Activated CD8-positive, alpha-beta memory T cell treated with anti-CD3 and anti-CD28 coated beads, Interleukin-2, amount 50 U/mL, for 4 hours (primary cell): ENCODE measurements at places on chromosomes 2 and 18.

DNA sequence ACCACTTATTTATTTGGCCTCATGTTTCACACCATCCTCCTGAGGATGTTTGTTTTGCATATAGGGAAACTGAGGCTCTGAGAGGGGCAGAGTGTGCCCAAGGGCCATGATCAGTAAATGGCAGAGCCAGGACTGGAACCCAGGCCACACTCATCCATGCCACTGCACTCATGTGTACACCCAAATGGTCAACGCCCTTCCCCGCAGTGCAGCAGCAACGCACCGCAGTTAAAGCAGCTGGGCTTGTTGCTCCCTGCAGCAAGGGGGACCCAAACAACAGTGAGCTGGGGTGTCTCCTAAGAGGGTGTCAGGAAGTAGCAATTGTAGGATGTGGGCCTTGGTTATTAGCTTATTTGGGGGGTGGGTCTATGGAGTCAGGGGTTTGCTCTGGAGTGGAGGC, 36.6 kb downstream of the ZAP70 start:
- no peak for DNase-seq

DNA sequence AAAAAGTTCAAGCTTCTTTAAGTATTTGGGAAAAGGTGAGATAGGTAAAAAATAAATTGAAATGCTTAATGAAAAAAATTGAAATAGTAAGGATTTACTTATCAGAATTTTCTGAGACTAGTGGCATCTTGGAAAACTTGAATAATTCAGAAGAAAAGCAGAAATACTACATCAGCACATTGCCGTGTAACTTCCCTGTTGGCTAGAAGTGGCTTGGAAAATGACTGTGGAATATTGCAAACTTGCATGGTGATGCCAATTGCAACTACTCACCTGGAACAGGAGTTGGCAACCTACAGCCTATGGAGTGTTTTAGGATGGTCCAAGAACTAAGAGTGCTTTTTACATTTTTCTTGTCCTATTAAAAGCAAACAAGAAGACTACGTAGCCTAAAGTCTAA, 603.5 kb upstream of the VRK2 start:
- DNase-seq: no peak

GRCh38 chr2:103773884-103774283, 1012.1 kb downstream of the TMEM182 start:
- DNase-seq: no peak

DNA sequence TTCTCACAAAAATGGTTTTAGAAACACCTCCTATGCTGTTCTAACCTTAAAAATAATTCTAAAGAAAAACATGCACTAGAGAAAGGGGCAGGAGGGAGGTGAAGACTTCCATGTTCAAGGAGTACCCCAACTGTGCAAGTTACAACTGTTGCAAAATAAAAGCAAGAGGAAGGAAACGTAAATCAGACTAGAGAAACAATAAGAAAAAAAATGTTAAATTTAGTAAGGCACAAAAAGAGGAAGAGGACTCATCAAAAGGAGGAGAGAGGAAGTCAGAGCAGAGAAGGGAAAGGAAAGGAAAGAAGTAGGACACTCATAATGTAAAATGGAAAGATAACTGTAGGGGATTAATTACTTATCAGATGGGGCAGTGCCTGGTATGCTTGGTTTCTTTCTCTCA, 34.1 kb downstream of the RAPH1 start:
- DNase-seq: no peak

GRCh38 chr2:61775956-61776570, 77.8 kb downstream of the FAM161A start:
- DNase-seq: no peak

DNA sequence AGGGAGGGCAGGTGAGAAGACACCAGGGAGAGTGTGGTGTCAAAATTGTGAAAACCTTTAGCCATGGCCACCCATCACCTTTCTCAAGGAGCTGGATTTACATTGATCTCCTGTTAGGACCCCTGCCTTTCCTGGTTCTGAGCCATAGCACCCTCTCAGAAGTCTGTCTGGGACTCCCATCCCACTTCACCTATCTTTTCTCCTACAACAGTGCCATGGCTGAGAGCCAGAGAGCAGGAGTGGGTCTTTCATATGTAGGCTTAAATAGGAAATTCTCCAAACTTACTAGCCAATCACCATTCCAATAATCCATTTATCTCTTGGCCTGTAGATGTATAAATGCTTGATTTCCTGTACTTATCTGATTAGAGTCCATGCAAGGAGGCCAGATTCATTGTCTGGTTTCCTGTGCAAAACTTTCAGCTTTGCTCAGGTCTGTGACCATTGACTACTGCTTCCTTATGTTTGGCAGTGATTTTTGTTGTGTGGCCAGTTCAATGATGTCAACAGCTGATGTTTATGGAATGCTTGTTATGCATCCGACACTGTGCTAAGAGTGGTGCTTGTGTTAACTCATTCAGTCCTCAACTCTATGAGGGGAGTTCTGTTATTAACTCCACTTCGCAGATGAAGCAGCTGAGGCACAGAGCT, 57.6 kb upstream of the IGFBP5 start:
- no peak for DNase-seq

GRCh38 chr18:10116574-10116973, 202.8 kb downstream of the VAPA start:
- no peak for DNase-seq

- no peak for DNase-seq
Observed at GRCh38 chr2:29724282-29724681, 197.1 kb downstream of the ALK start.

- DNase-seq: no peak
Observed at GRCh38 chr2:30293303-30293921, 62.1 kb downstream of the LBH start.

DNA sequence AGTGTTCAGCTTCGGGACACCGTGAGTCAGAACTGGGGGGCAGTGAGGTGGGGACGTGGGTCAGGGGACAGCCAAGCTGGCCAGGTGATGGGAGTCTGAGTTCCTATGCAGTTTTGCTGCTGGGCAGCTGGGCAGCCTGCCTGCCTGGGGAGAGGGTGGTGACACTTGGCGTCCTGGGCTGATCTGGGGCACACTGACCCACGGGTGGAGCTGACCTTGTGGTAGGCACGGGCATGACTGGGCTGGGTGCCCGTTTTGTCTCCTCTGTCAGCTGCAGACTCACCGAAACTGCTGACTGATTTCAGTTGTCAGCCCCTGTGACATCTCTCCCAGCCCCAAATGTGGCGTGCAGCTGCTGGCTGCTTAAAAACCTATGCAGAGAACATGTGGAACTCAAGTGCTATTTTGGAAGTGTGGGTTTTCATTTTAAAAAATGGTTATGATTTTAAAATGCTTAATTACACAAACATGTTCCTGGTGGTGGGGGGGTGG, 32.6 kb upstream of the E2F6 start:
- DNase-seq: no peak

GRCh38 chr18:50614838-50615237, 55.0 kb downstream of the MAPK4 start:
- DNase-seq: no peak

GRCh38 chr2:84918430-84918829, 13.0 kb downstream of the TMSB10 start:
- no peak for DNase-seq

DNA sequence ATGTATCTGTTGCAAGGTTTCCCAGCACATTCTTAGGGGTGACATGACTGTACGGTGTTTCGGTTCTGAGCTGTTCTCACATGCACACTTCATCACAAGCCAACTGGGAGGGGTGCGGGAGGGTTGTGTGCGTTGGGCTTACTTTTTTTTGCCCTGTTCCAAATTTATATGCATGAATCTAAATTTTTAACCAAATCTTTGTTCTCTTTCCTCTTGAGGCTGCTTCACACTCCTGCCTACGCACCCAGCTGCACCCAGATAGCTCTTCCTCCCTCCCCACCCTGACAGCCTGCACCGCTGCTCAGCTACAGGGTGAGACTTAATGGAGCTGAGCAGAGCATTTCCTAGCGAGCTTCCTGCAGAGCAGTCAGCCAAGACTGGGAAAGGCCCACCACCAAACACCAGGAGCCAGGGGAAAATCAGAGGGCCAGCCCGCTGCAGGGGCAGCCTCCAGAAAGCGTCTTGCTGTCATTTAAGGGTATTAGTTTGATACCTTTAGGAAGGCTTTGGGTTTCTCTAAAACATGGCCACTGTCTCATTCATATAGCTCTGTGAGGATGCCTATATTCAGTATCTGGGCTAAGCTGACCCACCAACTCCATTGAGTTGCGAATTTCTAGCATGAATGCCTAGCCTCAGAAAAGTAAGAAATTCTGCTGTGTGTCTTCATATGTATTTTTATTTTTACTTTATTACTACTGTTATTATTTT, 84.5 kb downstream of the POU3F3 start:
- no peak for DNase-seq

GRCh38 chr2:203586696-203587095, 51.6 kb upstream of the RAPH1 start:
- DNase-seq: no peak

- DNase-seq: peak; percentile 7
Observed at GRCh38 chr2:238093181-238094140, 6.7 kb upstream of the ESPNL start.

GRCh38 chr2:70069049-70069448, 18.2 kb upstream of the PCBP1 start:
- peak; percentile 63 for DNase-seq

GRCh38 chr2:118016911-118017310, 3.0 kb upstream of the CCDC93 start:
- DNase-seq: no peak

GRCh38 chr2:157052685-157053224, 204.8 kb upstream of the GALNT5 start:
- DNase-seq: no peak

DNA sequence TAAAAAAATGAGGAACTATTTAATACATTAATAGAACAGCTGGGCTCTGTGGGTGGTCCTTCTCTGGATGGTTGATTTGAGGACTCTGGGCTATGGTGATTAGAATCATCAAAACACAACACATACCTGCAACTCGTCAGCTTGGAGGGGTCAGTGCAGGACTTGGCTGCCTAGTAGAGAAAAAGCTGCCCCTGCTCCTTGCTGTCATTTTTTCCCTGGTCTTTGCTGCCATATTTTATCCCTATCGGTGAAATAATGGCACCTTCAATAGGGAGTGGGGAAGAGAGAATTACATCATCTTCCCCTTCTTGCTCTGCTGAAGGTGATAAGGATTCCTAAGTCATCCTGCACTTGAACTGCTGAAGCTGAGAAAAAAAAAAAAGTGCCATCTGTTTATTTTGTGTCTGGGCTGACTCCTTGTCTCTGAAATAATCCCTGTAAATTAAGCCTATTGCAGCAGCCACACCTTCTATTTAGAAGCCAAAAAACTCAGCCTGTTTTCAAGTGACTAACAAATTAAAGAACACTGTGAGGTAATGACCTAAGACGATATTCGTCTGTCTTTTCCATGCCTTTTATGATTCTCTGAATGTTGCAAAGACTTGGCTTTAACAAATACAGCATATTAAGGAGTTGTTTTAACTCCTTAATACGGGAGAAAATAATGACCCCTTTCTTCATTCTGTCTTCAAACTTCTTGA, 89.3 kb downstream of the ACVR1 start:
- no peak for DNase-seq

- DNase-seq: no peak
Observed at GRCh38 chr2:23756593-23757292, 170.2 kb downstream of the ATAD2B start.

DNA sequence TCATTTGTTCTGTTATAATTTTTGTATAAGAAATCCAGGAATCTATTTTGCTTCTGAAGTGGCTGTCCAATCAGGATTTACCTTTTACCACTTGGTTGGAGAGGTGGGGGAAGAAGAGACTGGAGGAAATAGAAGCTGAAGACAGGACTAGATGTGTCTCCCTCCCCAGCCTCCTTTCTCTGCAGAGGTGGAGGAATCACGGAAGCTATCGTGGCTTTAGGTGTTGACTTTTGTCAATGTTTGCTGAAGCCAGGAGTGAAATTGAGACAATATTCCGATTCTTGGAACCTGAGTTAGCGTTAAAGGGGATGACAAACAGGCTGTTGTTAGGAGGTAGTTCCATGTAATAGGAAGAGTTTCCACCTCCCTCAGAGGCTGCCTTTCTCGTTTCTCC, 43.5 kb downstream of the PDCL3 start:
- no peak for DNase-seq

GRCh38 chr2:37343537-37344434, 644 bp upstream of the QPCT start:
- DNase-seq: no peak

- no peak for DNase-seq
Observed at GRCh38 chr2:152319822-152320570, 15.0 kb upstream of the FMNL2 start.

GRCh38 chr2:181456660-181457120, 496 bp upstream of the ITGA4 start:
- DNase-seq: peak; percentile 66

DNA sequence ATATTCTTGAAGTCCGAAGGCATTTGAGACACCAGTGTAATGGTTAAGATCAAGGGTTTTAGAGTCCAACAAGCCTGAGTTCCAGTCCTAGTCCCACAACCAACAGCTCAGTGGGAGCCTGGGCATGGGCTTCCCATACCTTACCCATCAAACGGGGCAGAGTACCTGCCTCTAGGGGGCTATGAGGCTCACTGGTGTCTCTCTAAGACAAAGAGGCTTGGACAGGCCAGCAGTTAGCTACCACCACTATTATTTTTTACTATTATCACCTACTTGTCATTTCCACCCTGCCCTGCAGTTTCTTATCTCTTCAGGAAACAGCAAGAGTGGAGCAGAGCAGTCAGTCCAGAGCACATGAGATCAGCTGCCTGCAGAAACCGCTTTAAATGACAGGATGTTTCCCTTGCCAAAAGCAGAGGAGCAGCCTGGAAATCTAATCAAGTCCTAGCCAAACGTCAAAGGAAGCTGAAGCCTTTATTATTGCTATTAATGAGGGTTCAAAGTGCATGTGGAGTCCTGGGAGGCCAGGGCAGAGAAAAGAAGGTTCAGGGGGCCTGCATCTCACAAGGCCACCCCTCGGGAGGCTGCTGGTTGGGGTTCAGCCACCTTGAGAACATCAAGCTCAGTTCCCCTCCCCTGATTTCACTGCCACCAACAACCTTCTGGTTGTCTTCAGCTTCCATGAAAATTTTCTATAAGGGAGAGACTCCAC, 66.6 kb downstream of the STPG4 start:
- no peak for DNase-seq

- no peak for DNase-seq
Observed at GRCh38 chr18:77550625-77551024, 301.0 kb downstream of the GALR1 start.

DNA sequence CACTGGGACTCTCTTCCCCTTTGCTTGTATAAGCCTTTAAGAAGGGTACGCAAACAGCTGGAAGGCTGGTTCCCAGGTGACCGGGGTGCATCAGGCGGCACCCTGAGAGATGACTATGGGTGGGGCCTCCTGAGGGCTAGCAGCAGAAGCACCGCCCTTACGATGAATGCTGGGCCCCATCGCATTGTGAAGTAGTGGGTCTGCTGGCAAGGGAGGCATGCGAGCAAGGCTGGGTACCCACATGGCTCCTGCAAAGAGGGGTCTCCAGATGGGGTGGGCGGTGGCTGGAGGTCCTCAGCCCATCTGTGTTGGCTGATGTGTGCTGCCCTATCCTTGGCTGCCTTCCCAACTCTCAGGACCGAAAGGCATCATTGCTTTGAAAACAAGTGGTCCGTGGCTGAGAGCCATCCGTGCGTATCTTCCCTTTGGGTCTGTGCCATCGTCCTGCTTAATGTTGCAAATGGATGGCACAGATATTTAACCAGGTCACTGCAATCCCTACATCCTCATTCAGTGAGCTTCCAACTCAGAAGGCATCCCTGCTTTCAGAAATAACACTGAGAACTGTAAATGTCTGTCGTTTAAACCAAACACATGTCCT, 83.5 kb upstream of the GPC1 start:
- no peak for DNase-seq

- DNase-seq: no peak
Observed at GRCh38 chr2:215967590-215968378, 45.6 kb downstream of the MREG start.
